ENCODE measurements at places on chromosomes 3 and 15. TPM values are rescaled to one million over a fixed set of nuclear protein-coding genes. Genes with fewer than 3 reads are reported as not detected.

- no peak for DNase-seq
Measured at GRCh38 chr3:81839504-81840094, 78.2 kb upstream of the GBE1 start.

- DNase-seq = no peak
Measured at GRCh38 chr3:101938262-101938847, 89.0 kb downstream of the NFKBIZ start.

DNA sequence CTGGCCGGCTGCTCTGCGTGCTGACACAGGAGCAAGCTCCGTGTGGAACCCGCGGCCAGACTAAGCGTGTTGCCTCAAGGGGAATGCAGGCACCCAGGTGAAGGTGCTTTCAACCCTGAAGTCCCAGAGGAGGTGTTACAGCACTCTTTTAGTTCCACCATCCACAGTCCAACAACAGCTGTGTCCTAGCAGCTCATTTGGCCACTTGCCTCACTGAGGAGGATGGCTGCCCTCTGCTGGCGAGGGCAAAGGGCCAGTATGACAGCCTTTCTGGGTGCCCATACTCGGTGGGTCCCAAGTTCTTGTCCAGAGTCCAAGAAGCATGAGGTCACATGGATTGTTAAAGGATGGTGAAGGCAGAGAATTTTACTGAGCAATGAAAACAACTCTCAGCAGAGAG, 87.8 kb downstream of the C3orf85 start:
- peak; percentile 11 for DNase-seq

- peak; percentile 100 for DNase-seq
Measured at GRCh38 chr3:133573054-133573628, 345 bp upstream of the CDV3 start.

DNA sequence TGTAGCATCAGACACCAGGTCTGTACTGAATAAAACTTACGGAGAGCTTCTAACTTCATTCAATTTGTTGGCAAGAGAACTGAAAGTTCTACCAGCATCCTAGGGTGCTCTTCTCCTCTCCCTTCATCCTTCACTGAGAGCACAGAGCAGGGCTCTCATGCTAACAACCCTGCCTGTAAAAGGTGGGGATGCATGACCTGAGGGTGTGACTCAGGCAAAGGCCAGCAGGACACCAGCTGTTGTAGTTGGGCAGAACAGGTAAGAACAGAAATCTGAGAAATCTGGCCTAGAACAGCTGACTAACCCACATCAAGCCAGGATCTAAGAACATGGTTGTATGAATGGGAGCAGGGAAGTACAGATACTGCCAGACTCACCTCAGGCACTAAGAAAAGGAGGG, 64.2 kb downstream of the MYLK start:
- DNase-seq = no peak

- no peak for DNase-seq
Measured at GRCh38 chr3:63654931-63655330, 2.5 kb downstream of the SNTN start.

DNA sequence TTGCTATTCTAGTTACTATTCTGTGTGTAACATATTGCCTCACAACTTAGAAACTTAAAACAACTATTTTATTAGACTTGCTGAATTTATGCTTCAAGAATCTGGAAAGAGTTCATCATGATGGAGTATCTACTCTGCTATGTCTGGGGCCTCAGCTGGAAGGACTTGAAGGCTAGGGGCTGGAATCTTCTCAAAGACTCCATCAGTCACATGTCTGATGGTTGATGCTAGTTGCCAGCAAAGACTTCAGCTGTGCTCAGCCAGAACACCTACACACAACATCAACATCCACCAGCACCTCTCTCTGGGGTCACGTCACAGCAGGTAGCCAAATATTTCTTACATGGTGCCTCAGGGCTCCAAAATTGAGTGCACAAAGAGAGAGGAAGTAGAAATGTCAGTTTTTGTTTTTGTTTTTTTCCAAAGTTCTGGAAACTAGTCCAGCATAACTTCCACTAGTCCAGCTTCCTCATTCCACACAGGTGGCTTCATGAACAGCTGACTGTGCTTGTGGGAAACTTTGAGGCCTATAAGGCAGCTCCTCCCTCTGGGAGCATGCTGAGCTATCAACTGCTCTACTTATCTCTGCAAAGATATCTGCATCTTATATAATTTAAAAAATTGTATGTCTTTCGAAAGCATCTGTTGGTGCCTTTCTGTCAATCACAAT, 325.4 kb upstream of the AGTR1 start:
- DNase-seq = no peak

DNA sequence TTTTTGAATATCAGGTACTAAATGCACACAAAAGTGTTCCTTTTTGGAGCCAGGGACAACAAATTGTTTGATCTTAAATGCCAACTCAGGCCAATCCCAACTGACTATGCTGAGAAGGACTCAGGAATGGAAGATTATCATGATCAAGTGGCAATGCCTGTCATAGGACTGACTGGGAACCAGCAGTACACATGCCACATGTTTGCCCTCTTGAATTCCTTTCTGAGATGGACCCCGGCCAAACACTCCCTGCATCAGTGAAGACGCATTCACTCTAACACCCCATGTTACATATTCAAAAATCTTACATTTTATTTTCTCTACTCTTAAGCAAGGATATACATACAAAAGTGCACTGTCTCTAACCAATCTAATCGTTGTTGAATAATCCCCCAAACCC, 36.1 kb downstream of the CLDN18 start:
- no peak for DNase-seq

GRCh38 chr15:40766194-40766815, 2.4 kb downstream of the GCHFR start:
- DNase-seq = no peak

DNA sequence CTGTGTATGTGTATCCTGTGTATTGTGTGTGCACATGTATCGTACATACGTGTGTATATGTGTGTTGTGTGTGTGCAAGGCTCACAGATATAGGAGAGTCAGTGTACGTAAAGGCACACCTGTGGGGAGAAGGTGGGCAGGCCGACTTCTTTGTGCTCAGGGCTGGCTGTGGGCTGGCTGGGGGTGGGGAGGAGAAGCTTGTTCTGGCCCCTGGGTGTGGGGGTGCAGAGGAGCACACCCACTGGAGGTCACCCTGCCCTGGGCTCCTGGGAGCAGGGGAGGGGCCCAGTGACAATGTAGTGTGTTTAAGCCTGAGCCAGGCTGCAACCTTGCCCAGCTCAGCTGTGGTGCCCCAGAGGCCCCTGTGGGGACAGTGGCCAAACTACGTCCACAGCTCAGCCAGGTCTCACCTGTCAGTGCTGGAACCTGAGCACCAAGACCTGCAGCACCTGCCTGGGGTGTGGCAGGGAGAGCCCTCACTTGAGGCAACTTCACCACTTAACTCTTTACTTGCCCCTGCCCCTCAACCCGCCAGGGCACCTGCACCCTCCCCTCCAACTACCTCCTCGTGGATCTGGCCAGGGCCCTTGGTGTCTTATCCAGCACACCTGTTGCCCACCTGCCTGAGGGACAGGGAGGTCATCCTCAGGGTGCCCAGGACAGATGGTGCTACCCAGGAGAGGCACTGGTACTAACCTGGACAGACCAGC, 2.6 kb upstream of the HHATL start:
- no peak for DNase-seq

DNA sequence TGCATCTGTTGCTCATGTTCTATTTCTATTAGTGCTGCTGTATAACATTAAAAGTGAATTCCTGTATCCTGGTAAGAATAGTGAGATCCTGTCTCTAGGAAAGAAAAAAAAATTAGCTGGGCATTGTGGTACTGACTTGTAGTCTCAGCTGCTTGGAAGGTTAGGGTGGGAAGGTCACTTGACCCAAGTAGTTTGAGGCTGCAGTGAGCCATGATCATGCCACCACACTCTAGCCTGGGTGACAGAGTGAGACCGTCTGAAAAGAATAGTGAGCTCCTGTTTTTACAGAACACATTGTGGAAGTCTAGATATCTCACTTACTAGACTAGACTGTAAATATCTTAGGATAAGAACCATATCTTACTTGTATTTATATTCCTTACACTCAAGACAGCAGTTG, 4.6 kb downstream of the ATP11B start:
- DNase-seq = no peak

DNA sequence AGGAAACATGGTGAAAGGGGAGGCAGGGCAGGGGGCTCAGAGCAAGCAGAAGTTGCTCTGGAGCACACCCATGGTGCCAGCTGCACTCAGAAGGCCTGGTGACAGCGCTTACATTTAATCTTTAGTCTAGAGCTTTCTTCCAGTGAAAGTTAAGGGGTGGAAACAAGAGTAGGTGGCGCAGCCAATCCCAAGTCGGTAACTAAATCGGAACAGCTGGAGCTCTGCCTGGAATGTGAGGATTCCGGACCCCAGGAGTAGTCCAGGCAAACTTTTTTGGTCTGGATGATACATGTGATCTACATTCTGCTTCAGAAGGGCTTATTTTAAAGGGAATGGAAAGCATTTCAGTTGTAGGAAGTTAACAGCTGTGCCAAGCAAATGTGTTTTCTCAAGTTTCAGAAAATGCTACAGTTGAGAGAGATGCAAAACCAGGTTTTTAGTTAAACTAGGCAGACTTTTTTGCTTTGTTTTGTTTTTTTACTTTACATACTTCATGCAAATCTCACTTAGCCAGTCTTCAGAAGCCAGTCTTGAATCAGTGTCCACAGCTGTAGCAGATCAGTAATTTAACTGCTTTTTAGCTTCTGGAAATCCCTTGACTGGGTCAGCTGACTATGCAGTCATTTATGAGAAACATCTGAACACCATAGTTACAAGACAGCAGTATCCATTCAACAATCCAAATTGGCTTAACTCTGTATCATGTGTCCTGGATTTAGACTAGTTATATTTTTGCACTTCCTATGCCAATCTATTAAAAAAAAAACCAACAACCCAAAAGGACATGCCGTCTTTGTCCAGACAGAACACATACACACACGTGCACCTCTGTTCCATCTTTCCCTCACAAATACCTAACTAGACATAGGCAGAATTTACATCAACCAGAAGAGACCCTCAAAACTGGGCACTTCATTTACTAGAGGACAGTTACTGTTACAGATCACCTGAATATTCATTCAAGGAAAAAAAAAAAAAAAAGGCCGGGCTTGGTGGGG, 33.2 kb downstream of the ZNF106 start:
- peak; percentile 82 for DNase-seq

GRCh38 chr3:46965151-46965550, 11.4 kb downstream of the CCDC12 start:
- no peak for DNase-seq

GRCh38 chr3:188947401-188948280, 224.1 kb upstream of the TPRG1 start:
- peak; percentile 85 for DNase-seq

The CLDN16 gene
- not detected for total RNA-seq

Data from lung microvascular endothelial cell (primary cell).